ENCODE measurements at places on chromosomes 2 and 18.

- DNase-seq, result no peak
These were observed 4.2 kb downstream of the OTX1 start for GRCh38 chr2:63054841-63055225.

GRCh38 chr18:10660179-10660884, 134.5 kb downstream of the NAPG start:
- no peak for DNase-seq

DNA sequence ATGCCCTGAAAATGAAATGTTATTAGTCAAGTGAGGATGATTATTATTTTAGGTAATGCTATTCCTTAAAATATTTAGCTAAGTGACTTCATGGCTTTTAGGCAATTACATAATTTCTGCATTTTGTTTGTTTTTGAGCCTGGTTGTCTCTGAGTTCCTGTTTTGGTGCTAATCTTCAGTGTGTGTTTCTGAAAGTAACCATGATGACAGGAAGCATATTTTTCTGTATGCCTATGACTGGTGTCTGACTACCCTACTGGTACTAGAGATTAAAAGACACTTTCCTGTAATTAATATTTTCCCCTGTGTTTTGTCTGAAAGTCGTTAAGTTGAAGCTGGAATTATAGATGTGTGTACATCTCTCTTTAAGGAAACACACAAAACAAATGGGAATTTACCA, 295.0 kb upstream of the SPRED2 start:
- peak; percentile 49 for DNase-seq

DNA sequence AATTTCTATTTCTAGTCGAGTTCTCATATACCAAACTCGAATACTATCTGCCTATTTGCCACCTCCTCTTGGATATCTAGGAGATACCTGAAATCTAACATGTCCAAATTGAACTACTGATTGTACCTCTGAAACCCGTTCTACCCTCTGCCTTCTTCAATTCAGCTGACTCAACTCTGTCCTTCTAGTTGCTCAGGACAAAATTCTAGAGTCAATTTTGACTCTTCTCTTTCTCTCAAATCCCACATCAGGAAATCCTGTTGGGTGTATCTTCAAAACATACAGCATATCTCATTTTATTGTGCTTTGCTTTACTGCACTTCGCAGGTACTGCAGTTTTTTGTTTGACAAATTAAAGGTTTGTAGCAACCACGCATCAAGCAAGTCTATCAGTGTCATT, 137.8 kb downstream of the ZAP70 start:
- no peak for DNase-seq

DNA sequence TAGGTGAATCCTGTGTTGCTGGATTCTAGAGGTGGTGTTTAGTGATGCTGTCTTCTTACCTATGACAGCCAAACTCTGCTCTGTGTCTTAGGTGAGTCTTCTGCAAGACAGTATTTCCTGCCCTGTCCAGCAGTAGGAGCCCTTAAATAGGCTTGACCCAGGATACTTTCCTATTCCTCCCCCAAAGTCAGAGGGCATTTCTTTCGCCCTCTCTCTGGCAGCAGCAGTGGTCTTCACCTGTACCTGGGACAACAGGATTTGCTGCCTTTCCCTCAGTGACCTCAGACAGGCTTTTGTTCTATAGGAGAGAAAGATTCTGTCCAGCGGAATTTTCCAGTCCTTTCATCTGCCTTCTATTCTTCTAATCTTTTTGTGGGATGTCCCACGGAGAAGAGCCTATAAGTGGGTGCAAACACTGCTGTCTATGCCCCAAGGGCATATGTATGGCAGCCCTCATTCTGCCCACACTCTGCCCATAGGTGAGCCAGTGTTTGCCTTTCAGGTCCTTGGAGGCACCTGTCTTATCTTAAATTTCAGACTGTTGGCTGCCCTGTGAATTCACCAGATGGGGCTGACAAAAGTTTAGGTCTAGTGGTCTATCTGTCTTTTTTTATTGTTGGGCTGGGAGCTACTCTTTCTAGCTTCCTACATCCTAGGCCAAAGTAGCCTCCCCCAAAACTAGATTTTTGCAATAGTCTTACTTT, 177.3 kb upstream of the SPOPL start:
- no peak for DNase-seq

DNA sequence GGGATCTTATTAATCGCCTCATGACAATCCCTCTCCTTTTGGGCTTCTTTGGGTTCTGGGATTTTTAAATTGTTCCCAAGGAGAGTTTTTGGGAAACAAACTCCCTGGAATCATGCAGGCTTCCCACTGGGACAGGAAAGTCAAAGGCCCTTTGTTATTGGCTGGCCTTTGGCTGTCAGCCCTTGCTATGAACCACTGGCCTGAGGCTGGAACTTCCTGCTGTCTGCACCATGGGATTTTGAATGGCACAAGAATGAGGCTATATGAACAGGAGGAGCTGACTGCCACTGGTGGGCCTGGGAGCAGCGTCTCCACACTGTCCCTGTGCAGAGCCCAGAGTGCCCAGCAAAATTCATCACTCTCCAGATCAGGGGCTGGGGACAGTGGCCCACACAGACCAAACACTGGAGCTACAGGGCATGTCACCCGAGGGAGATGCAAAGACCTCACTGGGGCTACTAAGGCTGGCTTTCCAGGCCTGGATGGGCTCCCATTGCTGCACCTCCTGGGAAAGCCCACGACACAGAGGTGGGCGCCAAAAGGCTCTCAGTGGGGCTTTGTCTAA, 35.7 kb downstream of the STEAP3 start:
- DNase-seq, result no peak

DNA sequence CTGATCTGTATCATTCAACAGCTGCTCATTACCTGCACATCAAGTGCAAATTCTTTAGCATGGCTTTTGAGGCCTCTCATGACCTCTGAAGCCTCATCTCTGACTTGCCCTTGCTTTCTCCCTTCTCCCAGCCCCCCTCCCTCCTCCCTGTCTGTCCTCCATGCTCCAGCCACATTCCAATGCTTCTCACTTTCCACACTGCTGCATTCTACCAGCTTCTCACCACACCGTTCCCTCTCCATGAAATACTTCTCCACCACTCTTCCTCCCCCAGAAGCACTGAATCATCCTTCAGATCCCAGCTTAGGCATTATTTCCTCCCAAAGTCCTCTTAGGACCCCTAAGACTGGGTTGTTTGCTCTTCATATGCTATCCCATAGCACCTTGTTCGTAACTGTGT, 26.9 kb downstream of the GCG start:
- DNase-seq, result no peak

DNA sequence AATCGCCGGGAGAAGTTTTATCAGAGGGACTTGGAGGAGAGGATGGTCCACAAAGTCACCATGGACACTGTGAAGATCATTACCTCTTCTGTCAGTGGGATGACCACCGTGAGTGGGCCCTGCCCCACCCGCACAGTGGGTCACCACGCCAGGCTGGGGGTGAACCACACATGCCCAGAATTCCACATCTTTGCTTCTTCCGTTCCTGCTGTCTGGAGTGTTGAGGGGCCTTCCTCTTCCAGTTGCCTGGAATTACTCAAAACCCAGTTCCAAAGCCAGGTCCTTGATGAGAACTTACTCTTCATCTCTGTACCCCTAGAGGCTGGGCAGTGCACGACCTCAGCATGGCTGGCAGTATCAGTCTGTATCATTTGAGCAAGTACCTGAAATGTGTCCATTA, 22.1 kb downstream of the MROH2A start:
- no peak for DNase-seq

DNA sequence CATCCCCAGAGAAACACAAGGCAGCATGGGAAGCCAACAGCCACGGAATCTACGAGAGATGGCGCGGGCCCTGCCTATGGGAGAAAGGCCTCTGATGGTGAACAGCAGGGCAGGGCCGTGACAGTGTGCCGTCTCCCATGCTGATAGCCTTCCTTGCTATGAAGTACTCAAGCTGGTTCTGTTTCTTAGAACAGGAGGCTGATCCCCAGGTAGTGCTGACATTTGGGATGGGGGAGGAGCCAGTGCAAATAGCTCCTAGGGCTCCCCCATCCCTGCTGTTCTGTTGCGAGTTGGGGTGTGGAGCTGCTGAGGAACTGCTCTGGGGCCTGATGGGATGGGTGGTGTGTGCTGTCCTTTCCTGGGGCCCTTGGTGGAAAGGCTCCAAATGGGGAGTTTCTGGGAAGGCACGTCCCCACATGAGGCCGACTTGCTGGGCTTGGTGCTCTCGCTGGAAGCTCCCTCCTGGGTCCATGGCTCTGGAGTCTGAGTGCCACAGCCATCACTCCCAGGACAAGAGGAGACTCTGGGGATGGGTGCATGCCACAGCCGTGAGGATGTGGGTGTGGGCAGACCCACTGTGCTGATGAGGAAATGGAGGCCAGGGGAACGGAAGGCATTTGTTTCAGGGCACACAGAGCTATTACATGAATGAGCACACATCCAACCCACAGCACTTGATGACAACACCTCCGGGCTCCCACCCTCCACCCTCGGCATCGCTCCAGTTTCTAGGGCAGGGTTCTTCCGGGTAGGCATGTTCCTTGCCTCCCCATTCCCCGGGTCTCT, 246.8 kb downstream of the HDAC4 start:
- no peak for DNase-seq

DNA sequence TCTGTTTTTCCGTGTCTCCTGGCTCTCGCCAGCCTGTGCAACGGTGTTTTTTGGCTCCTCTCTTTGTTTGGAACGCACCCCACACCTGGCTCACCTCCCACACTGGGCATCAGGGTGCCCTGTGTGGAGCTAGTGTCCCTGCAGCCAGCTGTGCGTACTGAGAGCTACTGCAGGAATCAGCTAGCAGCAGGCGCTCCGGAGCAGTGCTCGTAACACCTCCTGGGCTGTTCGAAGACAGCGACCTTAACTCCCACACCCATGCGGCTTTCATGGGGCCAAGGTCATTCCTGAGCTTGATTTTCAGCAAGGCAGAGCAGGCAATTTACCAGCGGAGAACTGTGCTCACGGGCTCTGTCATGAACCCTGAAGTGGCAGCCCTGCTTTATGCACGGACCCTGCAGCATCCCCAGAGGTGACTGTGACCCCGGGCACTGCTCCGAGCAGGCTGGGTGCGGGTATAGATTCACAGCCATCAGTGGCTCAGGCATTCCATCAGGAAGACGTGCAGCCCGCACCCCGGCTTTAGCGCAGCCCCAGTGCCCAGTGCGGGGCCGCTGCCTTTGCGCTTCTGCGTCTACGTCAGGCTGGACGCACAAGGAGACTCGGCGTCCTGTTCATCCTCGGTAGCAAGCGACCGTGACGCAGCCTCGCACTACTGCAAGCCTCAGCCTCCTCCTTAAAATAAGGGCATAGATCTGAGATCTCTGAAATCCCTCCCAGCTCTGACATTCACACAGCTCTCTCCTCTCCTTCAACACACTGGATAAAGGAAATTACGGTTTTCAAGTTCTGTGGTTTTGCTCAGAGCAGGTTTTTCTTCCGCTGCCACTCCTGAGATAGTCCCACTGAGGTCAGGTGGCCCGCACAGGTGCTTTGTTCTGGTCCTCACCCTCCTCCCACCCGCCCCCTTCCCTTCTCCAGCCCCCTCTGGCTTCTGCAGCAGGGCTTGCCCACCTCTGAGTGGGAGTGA, 58.2 kb downstream of the ADI1 start:
- no peak for DNase-seq

- no peak for DNase-seq
These were observed 3.4 kb downstream of the FBLN7 start for GRCh38 chr2:112141626-112142007.

DNA sequence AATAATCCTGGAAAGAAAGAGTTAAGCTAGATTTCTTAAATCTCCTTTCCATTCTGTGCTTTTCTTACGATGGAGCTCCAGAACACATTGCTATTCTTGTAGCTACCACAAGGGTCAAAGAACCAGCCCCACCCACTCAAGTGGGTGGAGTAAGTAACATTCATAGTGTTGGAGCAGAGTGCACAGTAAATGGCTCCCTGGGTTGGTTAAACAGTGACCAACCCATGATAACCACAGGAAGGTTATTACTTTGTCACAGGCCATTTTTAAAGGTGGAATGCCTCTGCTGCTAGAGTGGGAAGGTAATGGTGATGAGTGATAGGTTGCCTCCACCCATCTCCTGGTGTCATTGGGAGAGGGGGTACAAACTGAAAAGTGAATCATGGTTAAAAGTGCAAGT, 13.9 kb downstream of the ARPC2 start:
- peak; percentile 62 for DNase-seq
